Osteoblast (primary cell): ENCODE measurements at places on chromosomes 3 and 15. TPM values are rescaled to one million over a fixed set of nuclear protein-coding genes. Genes with fewer than 3 reads are reported as not detected.

- DNase-seq = no peak
Measured at GRCh38 chr3:13762906-13763305, 117.0 kb downstream of the WNT7A start.

DNA sequence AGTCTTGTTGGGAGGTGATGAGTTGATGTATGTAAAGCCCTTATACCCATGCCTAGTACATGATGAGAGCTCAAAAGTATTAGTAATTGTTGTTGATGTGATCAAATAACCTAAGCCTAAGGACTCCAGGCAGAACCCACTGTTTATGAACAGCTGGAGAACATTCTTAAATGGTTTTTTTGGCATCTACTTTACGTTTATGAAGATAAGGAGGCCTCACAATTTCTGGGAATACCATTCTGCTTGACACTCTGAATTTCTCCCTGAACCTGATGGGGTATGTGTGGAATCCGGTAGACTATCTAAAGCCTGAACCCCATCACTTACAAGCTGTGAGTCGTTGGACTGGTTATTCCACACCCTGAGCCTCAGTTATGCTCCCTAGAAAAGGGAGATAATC lies 244.6 kb upstream of the WNT5A start:
- DNase-seq = no peak

GRCh38 chr3:194395778-194396538 lies 3.1 kb downstream of the GP5 start:
- DNase-seq = no peak

- no peak for DNase-seq
Measured at GRCh38 chr3:63768386-63768785, 50.7 kb upstream of the C3orf49 start.

GRCh38 chr3:106029954-106030626 lies 161.3 kb upstream of the CBLB start:
- DNase-seq = no peak

DNA sequence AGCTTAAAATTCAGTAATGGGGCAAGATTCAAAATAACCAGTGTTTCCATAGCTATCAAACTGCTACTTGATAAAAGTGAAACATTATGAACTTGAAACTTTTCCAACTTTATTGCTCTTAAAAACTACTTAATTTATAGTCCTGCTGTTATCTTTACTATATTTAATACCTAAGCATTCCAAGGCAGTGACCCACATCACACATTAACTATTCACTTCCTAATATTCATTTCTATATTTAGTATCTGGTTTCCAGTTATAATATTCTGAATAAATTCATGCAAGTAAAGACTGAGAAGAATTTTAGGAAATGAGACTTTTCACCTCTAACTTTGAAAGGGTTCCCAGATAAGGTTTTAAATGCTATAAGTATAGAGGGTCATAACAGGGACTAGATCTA lies 64.9 kb downstream of the UACA start:
- no peak for DNase-seq

GRCh38 chr15:39555885-39556284 lies 25.0 kb upstream of the THBS1 start:
- DNase-seq = no peak

DNA sequence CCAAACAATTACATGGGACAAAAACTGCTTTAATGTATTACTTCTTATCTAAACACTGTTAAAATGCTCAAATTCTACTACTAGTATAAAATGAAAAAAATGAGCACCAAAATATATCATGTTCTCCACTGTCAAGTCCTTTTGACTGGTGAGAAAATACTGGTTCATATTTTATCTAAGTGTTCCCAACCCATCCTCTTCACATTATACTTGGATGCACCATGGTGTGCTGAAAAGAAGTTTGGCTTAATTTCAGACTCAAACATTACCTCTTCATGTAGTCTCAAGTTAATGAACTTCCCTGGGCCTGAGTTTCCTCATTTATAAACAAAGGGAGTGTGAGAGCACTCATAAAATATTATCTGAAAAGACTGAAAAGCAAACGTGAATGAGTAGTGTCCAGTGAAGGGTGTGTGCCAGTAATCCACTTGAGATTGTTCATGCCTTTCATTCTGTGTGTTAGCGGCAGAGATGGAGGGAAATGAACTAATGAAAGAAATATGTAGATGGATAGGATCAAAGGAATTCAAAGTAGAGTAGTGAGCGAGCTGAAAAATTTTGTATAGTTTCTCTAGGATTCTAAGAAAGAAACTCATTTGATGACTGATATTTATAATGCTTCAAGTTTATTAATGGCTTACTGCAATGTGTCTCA lies 263.2 kb downstream of the NLGN1 start:
- DNase-seq = no peak

DNA sequence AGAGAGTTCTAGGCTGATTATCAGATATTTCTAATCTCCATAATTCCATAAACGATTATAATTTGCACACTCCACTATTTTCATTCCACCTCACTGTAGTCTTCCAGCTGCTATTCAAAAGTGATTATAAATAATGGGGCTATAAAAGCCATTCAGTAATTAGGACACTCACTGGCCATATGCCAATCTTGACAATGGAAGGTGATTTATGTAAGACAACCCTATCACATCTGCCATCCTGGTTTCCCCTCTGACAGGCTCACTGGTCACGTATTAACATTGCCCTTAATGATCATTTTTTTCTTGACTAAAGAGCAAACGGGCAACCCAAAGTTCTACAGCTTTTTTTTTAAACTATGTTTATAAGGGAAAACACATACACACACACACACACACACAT lies 402.4 kb downstream of the MAGI1 start:
- no peak for DNase-seq

DNA sequence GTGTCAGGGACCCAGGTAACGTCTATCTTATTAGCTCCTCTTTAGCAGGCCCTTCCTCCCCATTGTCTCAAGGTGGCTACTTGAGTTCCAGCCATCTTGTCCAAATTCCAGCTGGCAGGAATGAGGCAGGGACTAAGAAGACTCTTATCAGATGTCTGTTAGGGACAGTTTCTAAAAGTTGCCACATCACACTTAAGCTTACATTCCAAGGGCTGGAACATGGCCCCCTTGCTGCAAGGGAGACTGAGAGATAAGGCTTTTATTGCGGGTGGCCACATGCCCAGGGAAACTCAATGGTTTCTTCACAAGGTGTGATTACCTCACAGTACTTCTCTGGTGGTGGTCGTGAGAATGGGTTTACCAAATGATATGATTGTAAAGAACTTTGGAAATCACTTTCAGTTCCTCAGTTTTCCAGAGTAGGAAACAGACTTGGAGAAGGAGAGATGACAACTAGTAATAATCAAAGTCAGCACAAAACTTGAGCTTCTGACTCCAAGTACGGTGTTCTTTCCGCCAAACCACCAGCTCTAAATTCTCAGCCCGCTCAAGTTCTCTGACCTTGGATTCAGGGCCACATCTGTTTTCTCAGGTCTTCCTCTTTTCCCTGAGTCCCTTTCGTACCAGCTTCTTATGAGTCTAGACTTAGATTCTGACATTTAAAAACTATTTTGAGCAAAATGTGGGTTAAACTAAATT lies 14.2 kb downstream of the PDIA5 start:
- no peak for DNase-seq

GRCh38 chr15:87939848-87940457 lies 316.6 kb downstream of the NTRK3 start:
- DNase-seq = no peak

DNA sequence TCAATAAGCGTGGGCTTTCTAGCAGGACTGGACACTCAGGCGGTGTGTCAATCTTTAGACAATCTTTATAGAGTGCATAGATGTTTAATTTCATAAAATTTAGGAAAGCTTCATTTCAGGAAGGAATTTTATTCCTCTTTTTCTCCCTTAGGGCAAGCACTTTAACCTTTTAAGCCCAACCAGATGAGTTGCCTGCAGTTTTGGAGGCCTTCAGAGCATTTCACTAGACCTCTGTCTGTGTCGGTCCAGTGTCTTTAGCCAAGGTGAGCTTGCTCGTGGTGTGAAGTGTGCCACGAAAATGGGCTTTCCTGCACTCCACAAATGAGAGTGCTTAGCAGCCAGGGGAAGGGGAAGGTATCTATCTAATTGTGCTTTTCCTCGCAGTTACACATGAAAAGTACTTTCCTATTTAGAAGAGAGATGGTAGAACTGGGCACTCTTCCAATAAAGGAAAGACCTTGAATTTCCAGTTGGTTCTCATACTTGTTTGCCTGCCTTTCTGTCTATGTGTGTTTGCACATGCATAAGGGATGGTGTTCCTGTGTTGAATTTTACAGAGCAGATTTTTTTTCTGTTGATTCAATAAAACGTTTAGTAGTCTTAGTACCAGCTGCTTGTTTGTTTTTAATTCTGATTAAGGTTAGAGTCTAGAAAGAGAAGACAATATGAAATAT lies 53.6 kb downstream of the FEZF2 start:
- DNase-seq = no peak

- DNase-seq = no peak
Measured at GRCh38 chr3:167978071-167978470, 117.7 kb downstream of the GOLIM4 start.

DNA sequence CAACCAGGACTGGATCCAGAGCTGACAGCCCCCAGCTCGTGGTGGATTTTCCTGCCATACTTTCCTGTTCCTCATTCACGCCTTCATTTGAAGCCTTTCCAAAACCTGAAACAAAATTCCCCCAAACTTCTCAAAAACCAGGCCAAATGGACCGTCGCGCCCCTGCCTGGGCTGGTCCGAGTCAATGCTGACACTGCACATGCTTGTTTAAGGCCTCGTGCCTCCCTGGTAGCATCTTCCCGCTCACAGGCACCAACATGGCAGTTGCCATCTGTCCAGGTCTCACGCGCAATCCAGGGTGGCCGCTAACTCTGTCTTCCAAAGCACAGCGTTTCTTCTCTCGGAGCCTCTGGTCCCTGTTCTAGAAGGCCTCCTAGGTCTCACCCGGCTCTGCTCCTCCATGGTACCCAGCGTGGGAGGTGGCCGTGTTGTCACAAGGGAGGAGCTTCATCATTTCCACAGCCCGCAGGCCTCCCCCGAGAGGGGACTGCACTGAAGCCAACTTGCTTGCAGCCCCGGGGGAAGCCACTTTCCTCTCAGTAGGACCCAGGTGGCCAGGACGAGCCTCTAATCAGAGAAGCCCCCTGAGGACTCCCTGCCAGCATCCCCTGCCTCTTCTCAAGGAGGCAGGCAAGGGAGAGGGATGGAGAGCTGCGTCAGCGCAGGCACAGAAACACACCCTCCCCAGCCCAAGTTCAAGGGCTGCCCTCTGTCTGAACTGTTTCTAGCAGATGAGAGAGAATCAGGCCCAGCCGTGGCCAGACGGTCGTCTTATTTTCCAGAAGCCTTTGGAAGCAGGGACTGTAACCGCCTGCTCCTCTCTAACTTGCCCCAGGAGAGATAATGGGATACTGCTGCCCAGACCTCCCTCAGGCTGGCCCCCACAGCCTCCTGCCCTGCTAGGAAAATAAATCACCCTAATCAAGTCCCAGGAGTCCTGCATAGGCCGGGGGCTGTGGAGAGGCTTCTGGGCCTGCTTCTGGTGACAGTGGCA lies 152.8 kb upstream of the TLE3 start:
- peak; percentile 86 for DNase-seq

DNA sequence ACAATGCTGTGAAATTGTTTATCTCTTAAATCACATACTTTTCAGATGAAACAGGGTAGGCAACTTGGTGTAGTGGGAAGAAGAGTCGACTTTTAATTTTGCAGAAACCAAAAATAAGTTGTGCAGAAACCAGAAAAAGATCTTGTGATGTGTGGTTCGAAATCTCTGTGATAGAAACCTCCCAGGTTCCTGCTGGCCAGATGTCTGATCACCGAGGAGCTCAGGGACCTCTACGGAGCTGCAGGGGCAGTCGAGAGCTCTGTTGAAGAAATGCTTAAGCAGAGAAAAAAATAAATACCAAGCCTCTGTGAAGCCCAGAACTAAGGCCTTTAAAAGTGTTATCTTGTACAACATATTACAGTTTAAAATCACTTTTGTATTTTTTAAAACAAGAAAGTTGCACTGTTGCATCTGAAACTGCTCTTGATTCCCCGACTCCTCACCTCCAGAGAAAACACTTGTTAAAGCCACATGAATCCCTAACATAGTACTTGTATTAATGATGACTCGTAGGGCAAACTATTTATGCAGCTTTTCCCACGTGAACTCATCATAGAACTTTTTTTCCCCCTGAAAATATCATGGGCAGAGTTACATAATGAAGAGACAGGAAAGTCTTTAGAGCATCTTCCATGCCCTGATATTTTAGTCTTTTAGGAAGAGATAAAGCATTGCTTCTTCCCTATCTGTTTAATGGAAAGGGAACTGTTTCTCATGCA lies 51.3 kb downstream of the CCK start:
- no peak for DNase-seq

GRCh38 chr3:157089455-157090221 lies 70.3 kb downstream of the CCNL1 start:
- no peak for DNase-seq

DNA sequence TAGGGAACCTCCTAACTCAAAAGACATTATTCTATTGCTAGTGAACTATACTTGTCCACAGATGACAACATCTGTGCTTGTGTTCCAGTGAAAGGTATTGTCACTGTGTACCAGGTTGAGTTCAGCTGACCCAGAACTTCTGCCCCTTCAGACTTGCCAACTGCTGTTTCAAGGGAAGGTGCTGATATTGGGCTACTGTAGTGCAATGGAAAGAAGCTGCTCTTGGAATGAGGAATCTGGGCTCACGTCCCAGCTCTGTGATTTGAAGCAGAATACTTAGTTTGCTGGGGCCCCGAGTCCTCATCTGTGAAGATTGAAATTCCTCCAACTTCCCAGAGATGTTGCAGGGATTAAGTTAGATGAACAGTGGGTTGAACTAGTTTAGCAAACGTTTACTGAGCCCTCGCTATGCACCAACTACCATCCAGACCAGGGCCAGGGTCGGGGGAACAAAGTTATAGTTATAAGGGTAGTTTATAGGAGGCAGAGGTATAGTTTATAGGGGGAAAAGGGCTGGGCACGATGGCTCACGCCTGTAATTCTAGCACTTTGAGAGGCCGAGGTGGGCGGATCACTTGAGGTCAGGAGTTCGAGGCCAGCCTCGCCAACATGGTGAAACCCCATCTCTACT lies 15.9 kb upstream of the UMPS start:
- no peak for DNase-seq

GRCh38 chr3:138687236-138687635 lies 78.7 kb downstream of the FAIM start:
- DNase-seq = peak; percentile 6

Gene ABI3BP
- 130 and 183 TPM in 2 replicates for total RNA-seq

Gene EPHA6
- not detected in 2 replicates for total RNA-seq

Gene DLEC1
- total RNA-seq = under 0.01 and 0.29 TPM in 2 replicates
